Inflammatory macrophage treated with lipopolysaccharide for 1 hour (primary cell): ENCODE measurements at places on chromosomes 11 and 22.

DNA sequence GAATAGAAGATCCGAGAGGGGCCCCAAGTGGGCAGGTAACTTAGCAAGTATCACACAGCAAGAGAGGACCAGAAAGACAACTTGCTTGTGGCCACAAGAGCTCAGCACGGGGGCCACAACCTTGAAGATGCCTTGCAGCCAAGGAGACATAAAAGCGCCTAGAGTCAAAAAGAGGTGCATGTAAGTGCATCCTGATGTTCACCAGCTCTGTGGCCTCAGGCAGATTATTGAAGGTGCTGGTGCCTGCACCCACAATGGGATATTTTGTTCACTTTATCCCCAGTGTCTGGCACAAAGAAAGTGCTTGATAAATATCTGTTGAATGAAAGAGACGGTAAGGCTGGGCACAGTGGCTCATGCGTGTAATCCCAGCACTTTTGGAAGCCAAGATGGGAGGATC is 106.0 kb upstream of the ASPHD2 start:
- DNase-seq = no peak

- no peak for DNase-seq
These were observed 4.6 kb downstream of the CARD10 start for GRCh38 chr22:37514526-37515051.

DNA sequence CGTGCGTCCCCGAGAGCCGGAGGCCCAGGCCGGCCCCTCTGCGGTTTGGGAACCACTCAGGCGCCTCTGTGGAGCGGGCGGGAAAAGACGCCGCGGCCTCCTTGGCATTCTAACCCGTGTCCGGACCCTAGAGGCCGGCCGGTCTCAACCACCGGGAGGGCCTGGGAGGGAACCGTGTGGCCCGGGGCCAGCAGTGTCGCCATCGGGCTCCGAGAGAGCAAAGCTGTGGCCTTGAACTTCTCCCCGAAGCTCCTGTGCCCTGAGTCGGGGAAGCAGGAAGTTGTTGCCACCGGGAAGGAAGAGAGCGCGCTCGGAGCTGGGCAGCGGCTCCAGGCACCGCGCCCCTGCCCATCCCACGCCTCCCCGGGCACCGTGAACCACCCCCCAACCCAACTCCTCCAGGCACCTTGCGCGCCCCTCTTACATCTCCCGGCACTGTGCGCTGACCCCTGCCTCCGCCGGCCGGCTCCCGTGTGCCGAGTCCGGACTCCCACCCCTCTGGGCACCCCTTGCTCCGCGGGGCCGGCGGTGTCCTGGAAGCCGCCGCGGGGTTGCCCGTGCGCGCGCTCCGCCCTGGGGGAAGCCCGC is 80.0 kb upstream of the PPARA start:
- peak; percentile 67 for DNase-seq

- peak; percentile 47 for DNase-seq
These were observed 314 bp downstream of the RIC8A start for GRCh38 chr11:207863-208180.

- no peak for DNase-seq
These were observed 257.6 kb downstream of the LUZP2 start for GRCh38 chr11:24754406-24754805.

- no peak for DNase-seq
These were observed 15.9 kb upstream of the LRRC32 start for GRCh38 chr11:76686261-76687079.

DNA sequence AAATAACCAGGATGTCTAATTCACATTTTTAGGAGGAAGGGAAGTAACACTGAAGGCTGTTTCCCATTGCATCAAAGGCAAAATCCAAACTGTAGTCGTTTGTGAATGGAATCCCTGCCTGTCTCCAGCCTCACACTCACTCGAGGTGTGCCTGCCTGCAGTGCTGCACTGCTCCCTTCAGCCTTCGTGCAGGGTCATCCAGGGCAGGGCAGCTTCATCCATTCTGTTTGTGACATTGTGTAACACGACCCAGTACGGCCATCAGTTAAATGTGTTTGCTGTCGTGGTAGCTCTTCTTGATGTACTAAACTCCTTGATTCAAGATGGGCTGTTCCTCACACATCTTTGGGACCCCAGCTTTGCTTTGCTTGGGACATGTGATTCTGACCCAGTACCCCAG is 34.3 kb downstream of the LDLRAD3 start:
- DNase-seq = no peak

- DNase-seq = no peak
These were observed 5.6 kb downstream of the DERL3 start for GRCh38 chr22:23833017-23833751.

GRCh38 chr11:76975513-76975912 is 58.7 kb upstream of the B3GNT6 start:
- DNase-seq = no peak

DNA sequence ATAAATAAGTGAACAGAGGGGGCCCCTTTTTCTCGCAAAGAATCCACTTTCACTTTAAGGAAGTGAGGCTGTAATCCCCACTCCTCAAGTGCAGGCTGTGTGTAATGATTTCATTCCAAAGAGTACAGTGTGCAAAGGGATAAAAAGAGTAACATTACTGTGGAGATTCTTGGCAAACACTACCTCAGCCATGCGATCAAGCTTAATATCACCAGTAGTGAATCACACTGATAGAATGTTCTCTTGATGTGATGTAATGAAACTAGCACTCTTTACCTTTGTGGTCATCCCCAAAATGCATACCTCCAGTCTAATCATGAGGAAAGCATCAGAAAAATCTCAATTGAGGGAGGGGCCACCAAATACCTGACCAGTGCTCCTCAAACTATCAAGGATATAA is 246.1 kb upstream of the CHORDC1 start:
- DNase-seq = no peak

DNA sequence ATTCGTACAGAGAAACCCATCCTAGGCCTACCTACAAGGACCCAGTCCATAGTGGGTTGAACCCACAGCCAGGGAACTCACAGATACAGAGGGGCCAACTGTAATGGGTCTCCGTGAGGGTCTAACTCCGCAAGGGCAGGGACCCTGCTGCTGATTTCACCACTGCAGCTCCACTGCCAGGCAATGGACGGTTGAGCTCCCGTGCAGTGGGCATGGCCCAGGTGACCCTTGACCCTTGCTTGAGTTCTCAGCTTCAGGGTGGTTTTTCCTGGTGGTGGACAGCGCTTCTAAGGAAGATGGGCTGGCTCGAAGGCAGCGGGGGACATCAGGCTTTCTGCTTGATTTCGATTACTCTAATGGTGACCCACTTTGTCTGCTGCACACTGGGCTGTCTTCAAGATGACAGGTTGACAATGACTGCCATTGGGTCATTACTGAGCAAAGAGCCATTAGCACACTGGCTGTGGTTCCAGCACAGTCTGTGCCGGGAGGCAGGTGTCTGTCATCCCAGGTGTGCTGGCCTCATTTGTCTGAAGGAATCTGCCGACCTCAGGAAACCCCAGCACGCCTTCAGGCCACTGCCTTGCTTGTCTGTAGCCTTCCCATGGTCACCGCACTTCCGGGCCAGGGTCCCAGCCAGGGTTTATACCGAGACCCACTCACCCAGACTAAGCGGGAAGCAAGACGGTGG is 3.7 kb upstream of the GAL start:
- no peak for DNase-seq

- no peak for DNase-seq
These were observed 125.2 kb upstream of the SPON1 start for GRCh38 chr11:13837286-13837685.

DNA sequence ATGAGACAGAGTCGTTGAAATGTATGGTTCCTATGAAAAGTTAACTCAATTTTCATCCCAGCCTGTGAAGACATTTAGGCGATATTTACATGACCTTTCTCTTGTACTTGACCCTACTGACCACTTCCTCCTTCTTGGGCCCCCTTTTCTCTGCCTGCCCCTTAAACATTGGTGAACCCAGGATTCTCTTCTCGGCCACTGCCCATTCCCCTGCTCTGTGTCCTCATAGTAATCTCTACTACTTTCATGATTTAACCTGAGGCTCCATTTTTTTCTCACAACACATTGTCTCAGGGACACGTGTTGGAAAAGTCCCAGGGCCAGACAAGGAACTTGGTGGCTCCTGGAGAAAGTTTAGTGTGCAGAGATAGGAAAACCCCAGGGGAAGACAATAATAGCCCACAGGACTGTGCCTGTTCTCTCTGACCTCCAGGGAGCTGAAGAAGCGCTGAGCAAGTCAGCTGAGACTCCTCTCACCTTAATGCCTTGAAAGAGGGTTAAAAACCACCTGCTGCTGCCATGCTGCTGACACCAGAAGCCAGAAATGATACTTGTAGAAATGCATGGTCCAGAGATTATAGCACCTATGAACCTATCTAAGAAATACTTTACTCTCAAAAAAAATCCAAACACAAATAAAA is 42.5 kb upstream of the SPATA19 start:
- DNase-seq = no peak

DNA sequence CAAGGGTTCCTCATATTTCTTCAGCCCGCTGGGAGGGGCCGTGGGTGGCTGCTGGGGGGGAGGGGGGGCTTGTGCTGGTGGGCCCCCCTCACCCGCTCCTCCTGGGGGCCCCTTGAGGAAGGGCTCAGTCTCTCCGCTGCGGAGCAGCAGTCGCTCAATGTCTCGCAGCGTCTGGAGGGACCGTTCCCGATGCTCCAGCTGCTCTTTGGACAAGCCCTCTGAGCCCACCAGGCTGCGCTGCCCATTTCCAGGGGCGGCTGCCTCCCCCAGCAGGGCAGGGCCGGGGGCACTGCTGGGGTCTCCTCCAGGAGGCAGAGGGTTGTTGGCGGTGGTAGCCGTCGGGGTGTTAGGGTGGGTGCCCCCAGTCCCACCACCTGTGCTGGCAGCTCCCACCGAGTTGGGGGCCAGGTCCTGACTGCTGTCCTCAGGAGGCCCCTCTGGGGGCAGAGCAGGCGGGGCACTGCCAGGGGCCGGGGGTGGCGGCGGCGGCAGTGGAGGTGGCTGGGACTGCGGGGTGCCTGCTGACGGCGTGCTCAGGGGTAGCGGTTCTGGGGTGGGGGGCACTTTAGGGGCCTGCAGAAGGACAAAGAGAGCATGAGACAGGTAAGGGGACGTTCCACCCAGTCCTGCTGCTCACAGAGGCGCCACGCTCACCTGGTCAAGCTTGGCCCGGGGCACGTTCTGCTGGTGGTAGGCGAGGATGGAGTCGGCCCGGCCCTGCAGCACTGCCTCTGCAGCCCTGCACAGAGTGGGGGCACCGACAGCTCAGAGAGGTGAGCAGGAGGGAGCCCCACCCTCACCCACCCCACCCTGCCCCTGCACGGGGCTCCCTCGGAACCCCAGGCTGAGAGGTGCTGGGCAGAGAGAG is 18.9 kb downstream of the CXCR5 start:
- DNase-seq = no peak

DNA sequence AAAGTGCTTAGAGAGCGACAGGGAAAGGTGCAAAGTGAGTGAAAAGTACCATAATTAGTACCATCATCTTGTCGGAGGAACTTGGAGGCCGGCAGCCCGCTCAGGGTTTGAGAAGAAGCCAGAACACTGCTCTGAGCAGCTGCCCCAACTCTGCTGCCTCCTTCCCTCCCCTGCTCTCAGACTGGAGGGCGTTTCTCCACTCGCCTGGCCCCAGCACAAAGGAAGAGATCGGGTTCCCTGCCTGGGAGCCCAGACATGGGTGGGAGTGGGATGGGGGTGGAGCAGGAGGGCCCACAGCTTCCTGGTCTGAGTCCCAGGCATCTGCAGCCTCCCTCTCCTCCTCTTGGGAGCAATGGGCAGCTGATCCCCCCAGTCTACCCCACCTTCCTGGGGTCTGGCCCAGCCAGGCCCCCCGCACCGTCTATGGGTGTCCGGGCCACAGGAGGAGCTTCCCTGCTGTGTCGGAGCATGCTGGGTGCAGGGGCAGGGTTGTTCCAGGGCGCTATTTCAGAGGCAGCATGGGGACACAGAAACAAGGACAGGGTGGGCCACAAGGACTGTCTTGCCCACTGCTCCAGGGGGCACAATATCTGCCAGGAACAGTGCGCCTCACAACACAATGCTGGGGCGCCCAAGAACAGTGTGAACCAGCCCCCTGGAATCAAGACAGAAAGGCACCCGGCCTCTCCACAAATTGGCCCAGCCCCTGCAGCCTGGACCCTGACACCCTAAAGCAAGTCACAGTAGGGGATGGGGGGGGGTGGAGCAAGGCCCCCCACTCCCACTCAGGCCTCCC is 4.8 kb downstream of the LIF start:
- DNase-seq = no peak

DNA sequence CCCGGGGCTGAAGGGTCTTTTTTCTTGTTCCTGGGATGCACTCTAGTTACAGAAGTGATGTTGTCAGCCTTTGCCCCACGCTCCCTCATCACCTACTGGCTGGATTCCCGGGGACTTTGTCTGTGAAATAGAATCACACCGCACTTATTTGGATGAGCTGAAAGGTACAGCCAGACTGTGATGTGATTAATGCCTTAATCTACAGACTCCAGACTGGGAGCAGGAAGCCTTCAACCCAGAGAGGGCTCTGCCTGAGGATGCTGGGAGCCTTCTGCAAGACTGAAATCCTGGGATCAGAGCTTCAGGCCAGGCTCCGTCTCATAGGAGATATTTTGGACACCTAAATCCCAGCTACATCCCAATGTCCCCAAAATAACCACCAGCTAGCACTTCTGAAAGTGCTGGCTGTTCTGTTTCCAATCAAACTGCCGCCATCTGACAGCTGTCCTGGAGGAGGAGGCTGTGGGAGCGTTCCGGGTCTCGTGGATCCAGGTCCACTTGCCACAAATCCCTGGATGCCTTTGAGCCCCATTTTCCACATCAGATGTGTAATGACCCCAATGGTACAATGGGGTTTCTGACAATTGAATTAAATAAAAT is 688.5 kb downstream of the TBC1D22A start:
- no peak for DNase-seq

DNA sequence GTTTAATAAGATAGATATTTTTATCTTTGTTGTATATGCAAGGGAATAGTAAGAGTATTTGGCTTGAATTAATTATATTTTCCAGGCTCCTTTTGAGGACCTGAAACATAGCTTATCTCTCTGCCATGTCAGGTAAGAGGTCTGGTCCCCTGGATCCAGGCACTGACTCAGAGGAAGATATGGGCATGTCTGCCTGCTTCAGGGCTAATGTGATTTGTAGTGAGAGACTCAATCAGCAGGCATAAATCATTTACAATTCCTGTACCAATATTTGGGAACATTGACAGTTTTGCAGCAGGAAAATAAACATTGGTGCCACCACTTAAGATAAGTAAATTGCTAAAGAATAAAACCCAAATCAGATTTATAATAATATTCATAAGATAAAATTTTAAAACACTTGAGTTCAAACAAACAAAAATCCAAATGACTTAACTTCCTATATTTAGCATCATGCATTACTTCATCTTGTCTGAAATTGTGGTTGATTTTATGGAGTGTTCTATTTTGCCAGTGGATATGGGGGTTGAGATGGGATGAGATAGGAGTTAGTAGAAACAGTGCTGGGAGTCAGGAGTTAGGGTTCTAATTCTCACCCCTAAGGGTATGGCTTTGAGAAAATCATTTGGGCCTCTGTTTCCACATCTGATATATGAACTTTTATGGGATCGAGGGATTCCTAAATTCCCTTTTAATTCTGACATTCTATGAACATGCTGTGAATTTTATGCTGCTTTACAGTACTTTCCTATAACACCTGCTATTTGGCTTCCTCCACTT is 5.1 kb upstream of the CALCA start:
- DNase-seq = no peak
